ENCODE measurements at places on chromosomes 16 and 17.

DNA sequence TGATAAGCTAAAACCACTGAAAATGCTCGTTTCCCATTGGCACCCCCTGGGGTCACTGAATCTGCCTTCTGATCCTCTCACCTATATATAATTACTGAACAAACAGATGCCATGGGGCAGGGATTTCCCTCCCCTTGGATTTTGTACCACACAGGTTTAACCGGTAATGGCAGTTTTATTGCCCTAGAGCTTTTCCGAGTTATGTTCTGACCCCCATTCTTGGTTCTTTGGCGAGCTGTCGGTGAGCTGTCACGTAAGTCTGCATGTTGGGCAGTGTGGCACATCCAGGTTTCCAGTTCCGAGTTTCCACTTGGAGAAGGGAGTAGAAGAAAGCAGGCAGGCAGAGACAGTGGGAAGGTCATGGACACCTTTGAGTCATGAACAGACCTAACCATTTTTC is 7.1 kb downstream of the TMEM97 start:
- DNase-seq: no peak

DNA sequence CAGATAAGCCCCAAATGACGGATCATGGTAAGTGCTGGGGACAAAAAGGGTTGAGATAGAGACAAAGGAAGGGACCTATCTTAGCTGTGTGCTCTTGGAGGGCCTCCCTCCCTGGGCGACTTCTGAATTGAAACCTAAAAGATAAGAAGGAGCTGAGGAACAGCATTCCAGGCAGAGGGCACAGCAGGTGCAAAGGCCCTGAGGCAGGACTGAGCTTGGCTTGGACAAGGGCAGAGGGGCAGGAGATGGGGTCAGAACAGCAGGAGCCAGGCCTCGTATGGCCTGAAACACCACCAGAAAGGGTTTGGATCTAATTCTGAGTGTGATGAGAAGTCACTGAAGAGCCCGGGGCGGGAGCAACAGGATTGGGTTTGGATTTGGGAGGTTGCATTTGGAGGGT is 75.4 kb downstream of the RTN4RL1 start:
- DNase-seq: no peak

GRCh38 chr17:2803386-2803785 is 7.1 kb downstream of the RAP1GAP2 start:
- no peak for DNase-seq

DNA sequence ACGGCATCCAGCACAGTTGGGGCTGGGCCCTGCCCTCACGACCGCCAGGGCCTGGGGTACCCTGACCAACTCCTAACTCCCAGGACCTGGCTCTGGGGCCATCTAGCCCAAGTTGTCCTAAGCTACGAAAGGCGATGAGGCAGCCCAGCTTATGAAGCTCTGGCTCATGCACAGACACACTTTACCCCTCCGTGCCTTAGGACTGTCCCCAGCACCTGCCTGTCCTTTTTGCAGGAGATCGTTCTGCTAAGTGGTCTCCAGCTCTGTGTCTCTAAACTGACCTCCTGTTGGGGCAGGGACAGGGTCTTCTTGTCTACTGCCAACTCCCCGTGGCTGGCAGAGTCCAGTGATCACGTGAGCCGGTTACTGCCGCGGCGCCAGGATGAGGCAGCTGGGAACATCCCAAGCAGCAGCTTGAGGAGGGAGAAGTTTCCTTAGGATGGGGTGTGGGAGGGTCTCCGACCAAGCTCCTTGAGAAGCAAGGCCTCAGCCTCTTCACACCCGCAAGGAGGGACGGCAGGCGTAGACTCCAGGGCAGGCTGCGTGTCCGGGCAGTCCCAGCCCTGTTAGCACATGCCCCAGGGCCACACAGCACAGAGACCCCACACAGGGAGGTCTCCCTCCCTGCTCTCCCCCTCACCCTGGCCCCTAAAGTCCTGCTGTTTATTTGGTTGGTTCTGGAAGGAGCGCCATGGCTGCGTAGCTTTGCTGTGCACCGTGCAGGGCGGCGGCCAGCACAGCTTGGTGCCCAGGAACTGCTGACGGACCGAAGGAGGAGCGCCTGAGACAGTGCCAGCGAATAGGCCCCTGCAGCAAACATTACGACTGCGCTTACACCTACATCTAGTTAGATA is 16.4 kb upstream of the METRNL start:
- DNase-seq: no peak

DNA sequence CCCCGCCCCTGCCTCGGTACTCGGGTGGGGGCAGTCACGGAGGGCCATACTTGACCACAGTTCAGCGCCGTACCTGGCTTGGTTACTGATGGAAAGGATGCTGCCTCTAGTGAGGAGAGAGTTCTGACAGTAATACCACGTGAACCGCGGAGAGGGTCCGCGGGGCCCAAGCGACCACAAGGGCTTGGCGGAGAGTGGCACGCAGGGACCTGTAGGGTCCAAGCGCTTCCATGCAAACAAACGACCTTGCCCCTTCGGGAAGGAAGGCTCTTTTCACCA is 9.2 kb downstream of the KDM6B start:
- DNase-seq: no peak

- no peak for DNase-seq
Observed at GRCh38 chr16:8564934-8565345, 25.4 kb downstream of the TMEM114 start.

- no peak for DNase-seq
Observed at GRCh38 chr16:15031586-15031985, 24.3 kb downstream of the NTAN1 start.

- no peak for DNase-seq
Observed at GRCh38 chr16:79419148-79419547, 181.4 kb downstream of the MAF start.

DNA sequence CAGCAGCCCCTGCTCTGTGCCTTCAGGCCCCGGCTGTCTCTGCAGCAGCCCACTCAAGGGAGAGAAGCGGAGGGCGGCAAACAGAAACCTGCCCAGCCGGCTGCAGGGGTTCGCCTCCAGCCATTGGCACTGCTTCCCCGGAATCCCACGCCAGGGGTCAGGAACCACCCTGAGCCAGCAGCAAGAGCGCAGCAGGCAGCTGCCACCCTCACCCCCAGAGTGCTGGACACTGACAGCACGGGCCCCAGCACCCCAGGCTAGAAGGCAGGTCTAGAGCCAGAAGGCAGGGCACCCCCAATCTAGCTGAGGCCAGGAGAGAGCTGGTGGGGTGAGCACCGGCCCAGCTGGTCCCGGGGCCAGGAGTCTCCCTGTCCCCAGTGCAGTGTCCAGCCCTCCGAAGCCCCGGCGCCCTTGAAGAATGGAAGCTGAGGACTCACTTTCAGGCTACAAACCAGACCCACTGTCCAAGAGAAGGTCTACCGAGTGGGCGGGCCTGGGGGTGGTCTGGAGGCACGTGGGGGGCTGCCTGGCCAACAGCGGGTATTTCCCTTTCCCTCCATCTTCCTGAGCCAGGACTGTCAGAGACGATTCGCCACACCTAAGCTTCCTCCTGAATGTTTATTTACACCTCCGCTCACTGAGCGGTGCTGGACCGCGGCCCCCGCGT is 8.4 kb downstream of the UBALD2 start:
- no peak for DNase-seq

- DNase-seq: no peak
Observed at GRCh38 chr16:69903865-69904415, 47.2 kb upstream of the CLEC18A start.

- DNase-seq: no peak
Observed at GRCh38 chr16:11870399-11870798, 19.1 kb upstream of the RSL1D1 start.

Data from DMS153 (cell line).